NCI-H748 treated with DMSO at 0.1 percent for 48 hours (cell line): ENCODE measurements at places on chromosomes 7 and 10.

- DNase-seq: no peak
These were observed 6.3 kb downstream of the CAMK2G start for GRCh38 chr10:73867871-73868631.

DNA sequence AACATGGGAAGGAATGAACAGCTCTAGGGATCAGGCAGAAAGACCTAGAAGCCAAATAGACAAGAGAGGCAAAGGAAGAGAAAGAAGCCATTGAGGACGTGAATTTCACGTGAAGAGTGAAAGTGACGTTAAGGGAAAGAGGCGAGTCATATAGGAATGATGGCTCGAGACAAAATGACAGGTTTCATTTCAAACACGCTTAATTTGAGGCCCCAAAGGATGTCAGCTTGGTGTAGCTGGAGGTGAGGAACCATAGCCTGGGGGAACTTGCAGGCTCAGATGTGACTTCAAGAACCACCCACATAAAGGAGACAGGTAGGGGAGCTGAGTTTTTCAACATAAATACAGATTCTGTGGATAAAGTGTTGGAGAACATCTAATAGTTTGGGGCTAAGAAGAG lies 84.3 kb upstream of the ATP6V0A4 start:
- no peak for DNase-seq

GRCh38 chr10:46542567-46543465 lies 13.6 kb downstream of the GPRIN2 start:
- DNase-seq: no peak

- DNase-seq: no peak
These were observed 77.2 kb downstream of the PLXNA4 start for GRCh38 chr7:132499065-132499464.

- DNase-seq: no peak
These were observed 4.4 kb downstream of the SPRN start for GRCh38 chr10:133420028-133420427.

- no peak for DNase-seq
These were observed 15.8 kb downstream of the SCD start for GRCh38 chr10:100362570-100363496.

DNA sequence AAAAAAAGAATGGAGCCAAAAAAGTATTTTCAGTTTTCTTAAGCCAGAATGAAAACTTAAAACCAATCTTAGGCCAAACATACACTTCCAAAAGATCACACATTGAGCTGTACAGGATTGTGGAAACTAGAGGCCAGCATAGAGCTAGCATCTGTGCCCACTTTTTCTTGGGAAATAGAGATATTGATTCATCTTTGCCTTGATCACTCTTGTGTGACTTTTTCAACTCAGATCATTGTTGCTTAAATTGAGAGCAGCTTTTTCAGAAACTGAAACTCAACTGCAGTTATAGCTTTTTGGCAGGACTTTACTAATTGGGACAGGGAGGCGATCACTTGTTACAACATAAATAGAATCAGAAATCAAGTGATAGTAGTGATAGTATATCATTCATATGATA lies 132.2 kb downstream of the PRKG1 start:
- no peak for DNase-seq
